Activated T-helper 1 cell treated with Interleukin-2 at 50 U/mL for 16 hours (primary cell): ENCODE measurements at places on chromosomes 1 and 21.

GRCh38 chr1:36128126-36128904 lies 3.3 kb upstream of the COL8A2 start:
- DNase-seq, result no peak

GRCh38 chr21:16345757-16346156 lies 616.0 kb downstream of the USP25 start:
- DNase-seq, result no peak

DNA sequence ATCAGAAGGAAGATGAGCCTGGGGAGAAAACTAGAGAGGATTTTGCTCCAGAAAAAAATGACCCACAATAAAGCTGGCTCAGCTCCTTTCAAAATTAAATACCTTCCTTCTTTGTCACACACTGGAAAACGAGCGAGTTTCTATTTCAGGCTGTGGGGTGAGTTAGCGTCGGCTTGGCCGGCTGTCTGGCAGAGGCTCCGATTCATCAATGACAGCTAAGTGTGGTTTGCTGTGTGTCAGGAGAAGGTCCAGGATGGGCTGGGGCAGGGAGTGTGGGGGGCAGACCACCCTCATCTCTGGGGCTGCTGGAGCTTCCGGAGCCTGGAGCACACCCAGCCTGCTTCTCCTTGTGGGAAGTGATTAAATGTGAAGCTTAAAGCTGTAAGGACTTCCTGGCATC lies 120.2 kb downstream of the ETS2 start:
- no peak for DNase-seq

DNA sequence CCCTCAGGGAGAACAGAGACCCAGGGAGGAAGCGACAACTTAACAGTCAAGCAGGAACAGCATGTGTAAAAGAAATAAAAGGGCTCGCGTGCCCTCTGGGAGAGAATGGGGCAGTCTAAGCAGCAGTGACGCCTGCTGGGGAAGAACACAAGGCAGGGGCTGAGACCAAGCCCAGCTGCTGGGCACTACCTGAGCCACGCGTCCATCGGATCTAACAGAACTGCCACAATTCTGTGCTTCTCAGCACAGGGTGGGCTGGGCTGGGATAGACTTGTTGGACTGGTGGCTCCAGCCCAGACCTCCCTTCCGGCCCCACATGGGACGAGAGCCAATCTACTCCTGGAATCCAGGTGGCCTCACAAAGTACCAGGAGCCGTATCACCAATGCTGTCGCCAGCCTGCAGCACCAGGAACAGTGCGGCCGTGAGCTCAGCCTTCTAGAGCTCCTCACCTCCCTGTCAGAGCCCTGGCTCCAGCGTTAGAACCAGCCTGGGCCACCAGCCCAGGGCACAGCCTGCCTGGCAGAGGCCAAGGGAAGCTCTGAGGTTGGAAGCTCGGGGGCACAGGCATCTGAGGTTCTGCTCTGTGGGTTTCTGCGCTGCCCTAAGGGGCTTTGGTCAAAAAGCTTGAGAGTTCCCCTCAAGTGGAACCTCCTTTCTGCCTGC lies 7.4 kb downstream of the LRRC47 start:
- DNase-seq, result no peak

DNA sequence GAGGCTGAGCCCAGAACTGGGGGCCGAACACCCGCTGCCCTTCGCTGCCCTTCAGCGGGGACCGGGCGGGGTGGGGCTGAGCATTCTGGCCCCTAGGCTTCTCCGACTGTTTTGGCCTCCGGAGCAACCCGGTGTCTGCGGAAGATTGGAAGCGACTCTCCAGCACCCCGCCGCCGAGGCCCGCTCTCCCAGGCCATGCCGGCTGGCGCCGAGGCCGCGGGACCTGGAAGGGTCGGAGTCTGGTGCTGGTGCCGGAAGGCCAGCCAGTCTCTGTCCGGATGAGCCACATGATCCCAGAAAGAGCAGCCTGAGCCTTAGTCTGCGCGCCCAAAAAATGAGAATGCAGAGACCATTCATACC lies 272.0 kb downstream of the FOXD2 start:
- no peak for DNase-seq

DNA sequence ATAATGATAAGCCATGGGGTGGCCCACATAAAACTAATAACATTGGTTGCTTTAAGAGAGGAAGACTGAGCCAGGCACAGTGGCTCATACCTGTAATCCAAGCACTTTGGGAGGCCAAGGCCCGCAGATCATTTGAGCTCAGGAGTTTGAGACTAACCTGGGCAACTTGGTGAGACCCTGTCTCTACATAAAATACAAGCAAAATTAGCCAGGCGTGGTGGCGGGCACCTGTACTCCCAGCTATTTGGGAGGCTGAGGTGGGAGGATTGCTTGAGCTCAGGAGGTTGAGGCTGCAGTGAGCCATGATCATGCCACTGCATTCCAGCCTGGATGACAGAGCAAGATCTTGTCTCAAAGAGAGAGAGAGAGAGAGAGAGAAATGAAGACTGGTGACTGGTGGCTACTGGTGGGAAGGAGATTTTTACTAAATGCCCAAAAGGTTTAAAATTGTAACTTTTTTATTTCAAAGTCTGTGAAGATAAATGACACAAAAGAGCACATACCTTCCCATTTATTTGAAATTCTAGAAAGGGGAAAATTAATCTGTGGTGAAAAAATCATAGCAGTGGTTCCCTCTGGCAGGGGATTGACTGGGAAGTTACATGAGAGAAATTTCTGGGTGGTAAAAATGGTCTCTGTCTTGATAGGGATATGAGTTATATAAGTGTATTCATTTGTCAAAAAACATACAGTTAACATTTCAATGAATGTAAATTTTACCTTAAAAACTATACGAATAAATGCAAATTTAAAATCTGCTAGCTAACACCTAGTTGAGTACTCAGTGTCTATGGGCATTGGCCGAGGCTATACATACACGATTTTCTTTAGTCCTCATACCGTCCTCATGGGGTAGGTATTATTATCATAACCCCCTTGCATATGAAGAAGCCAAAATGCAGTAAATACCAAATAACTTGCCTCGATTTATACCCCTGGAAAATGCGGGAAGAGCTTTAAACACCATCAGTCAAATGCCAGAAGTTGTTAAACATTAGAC lies 2.2 kb upstream of the NBPF1 start:
- DNase-seq, result no peak

DNA sequence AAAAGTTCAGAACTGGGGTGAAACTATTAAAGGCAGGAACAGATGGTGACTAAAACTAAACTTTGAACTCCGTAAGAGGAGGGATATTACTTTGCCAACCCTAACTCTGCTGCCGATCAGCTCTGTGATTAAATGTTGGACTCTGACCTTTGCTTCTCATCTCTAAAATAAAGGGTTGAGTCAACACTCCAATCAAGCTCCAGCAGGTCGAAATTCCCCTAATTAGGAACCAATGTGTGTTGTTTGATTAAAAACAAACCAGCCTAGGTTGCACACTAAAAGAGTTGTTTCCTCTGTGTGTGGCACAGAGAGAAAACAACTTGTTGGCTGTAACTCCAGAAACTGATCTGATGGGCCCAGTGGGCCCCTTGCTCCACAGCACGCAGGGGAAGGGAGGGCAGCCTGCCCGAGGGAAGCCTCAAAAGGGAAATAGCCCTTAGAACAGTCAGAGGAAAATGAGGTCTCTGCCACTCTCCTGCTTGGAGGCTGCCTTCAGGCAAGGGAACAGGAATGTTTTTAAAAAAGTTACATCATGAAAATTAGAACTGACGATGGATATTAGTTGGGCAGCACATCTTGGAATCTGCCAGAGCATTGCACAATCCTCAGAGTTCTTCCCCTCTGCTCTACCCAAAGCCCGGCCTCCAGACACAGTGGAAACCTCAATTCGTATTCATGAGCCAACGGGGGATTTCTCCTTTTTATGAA lies 69.3 kb downstream of the KCTD3 start:
- DNase-seq, result no peak

DNA sequence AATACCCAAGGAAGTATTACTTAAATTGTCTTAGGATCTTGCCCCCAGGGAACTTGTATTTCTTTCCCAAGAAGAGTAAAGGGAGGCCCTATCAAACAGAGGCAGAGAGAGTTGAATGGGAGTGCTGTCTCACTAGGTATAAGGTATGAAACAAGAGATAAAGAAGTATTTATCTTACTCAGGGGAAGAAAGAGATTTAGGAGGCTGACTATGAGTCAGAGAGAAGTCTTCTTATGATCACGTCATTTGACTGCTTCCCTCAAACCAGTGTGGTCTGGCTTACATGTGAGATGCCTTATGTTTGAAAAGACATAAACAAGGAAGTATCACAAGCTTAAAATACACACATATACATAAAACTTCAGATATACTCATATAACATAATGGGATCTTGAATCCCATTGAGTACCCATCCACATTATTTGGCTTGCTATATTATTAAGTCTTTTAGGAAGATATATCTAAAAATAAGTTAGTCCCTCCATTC lies 29.6 kb downstream of the DUSP10 start:
- no peak for DNase-seq

GRCh38 chr1:206116191-206116872 lies 856 bp downstream of the AVPR1B start:
- DNase-seq, result no peak

- DNase-seq, result no peak
Observed at GRCh38 chr21:24278711-24279110, 1328.6 kb downstream of the MRPL39 start.

DNA sequence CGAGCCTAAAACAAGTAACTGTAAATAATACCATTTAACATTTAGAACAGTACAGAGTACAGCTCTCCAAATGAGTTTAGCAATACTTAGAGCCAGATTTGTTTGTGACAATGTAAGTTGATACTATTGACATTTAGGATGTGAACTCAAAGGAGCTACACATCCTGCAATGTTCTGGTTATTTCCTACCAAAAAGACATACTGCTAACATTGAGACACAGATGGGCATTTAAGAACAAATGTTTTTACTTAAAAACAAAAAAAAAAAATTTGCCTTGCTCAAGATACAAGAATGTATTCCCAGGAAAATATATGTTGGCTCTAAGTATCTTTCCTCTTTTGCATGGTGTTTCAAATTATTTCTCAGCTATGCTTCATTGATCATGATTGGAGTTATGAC lies 1464.8 kb upstream of the PRMT6 start:
- DNase-seq, result no peak

DNA sequence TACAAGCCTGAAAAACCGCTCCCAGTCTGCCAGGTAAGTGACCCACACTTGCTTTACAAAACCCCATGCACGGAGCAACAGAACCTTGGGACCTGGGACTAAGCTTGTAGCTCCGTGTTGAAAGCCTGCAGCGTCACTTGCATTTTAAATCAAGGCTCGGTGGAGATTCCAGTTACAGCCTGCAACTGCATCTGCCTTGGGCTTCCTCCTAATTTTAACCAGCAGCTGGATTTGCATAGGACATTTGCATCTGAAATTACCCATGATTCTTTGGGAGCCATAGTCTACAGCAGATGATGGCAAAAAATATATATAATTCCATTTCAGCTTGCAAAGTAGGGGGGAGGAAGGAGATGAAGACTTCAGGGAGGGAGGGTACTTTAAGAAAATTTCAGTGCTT lies 62.4 kb upstream of the IGSF21 start:
- no peak for DNase-seq
